ENCODE measurements at places on chromosomes 1 and 21. TPM values are rescaled to one million over a fixed set of nuclear protein-coding genes. Genes with fewer than 3 reads are reported as not detected.

RAP1GAP gene
- polyA plus RNA-seq, result 7.4 TPM

MAP3K21 gene
- 17.2 TPM for polyA plus RNA-seq

INTS3 gene
- polyA plus RNA-seq, result 66.1 TPM

CLCC1 gene
- polyA plus RNA-seq, result 16.4 TPM

CLDN19 gene
- polyA plus RNA-seq, result 0.12 TPM

UTS2 gene
- polyA plus RNA-seq, result 1.1 TPM

OR2L8 gene
- not detected for polyA plus RNA-seq

KLHL17 gene
- polyA plus RNA-seq, result 16.0 TPM

KCNAB2 gene
- polyA plus RNA-seq, result 9.8 TPM

CAPZB gene
- 502 TPM for polyA plus RNA-seq

FCGR1A gene
- polyA plus RNA-seq, result 8.7 TPM

IFI44L gene
- 5.3 TPM for polyA plus RNA-seq

DNTTIP2 gene
- 17.0 TPM for polyA plus RNA-seq

HAPLN2 gene
- 1.5 TPM for polyA plus RNA-seq

IFNLR1 gene
- polyA plus RNA-seq, result 1.5 TPM

PLA2G2C gene
- 1.1 TPM for polyA plus RNA-seq

IL20 gene
- polyA plus RNA-seq, result 0.37 TPM

TMEM52 gene
- polyA plus RNA-seq, result 40.8 TPM

PRAMEF8 gene
- not detected for polyA plus RNA-seq

RNPEP gene
- polyA plus RNA-seq, result 60.4 TPM

CHIT1 gene
- polyA plus RNA-seq, result 9.9 TPM

HRNR gene
- not detected for polyA plus RNA-seq

FAM89A gene
- polyA plus RNA-seq, result 5.6 TPM

C1orf116 gene
- polyA plus RNA-seq, result 0.88 TPM

MACF1 gene
- polyA plus RNA-seq, result 136 TPM

PCBP3 gene
- 38.0 TPM for polyA plus RNA-seq

RGS8 gene
- 2.4 TPM for polyA plus RNA-seq

TAL1 gene
- polyA plus RNA-seq, result 2.3 TPM

SH3D21 gene
- 14.9 TPM for polyA plus RNA-seq

MLLT11 gene
- polyA plus RNA-seq, result 3.2 TPM

S100A12 gene
- not detected for polyA plus RNA-seq

UBE2U gene
- polyA plus RNA-seq, result 72.2 TPM

BSDC1 gene
- 130 TPM for polyA plus RNA-seq

DPT gene
- polyA plus RNA-seq, result 78.7 TPM

TMCO4 gene
- polyA plus RNA-seq, result 10.5 TPM

GBP7 gene
- polyA plus RNA-seq, result 0.12 TPM

PRKAA2 gene
- polyA plus RNA-seq, result 1.8 TPM

PRDX6 gene
- polyA plus RNA-seq, result 385 TPM
